ENCODE measurements at places on chromosomes 16 and 17.

DNA sequence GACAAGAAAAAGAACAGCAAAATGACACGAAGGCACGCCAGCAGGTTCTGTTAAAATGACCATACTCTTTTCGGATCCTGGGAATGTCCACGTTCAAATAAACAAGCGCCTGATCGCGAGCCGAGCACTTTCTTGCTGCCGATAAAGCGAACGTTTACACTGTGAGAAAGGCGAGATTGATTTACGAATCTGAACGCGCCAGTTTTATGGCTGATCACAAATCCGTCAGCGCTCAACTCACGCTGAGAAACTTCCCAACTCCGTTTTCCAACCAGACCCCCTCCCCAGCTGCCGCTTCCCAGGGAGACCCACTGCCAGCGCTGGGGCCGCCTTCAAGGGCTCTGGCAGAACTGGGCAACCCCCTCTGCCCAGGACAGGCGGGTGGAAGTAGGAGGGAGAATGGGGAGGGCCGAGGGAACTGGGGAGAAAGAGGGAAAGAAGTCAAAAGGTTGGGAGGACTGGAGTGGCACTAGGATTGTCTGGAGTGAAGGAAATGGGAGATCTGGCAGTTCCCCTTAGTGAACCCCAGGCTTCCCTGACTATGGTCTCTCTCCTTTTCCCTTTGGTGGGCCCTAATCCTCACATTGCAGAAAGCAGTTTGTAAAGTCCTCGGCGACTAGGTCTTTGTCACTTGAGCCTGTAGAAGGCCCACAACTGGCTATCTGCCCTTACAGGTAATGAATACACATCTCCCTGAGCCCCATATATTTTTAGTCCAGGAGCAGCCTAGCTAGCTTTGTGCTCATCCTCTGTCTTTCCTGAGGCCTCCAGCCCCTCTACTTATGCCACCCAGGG is 6.9 kb downstream of the HOXB4 start:
- DNase-seq: no peak

- no peak for DNase-seq
Measured at GRCh38 chr17:75370286-75370915, 35.1 kb downstream of the GRB2 start.

DNA sequence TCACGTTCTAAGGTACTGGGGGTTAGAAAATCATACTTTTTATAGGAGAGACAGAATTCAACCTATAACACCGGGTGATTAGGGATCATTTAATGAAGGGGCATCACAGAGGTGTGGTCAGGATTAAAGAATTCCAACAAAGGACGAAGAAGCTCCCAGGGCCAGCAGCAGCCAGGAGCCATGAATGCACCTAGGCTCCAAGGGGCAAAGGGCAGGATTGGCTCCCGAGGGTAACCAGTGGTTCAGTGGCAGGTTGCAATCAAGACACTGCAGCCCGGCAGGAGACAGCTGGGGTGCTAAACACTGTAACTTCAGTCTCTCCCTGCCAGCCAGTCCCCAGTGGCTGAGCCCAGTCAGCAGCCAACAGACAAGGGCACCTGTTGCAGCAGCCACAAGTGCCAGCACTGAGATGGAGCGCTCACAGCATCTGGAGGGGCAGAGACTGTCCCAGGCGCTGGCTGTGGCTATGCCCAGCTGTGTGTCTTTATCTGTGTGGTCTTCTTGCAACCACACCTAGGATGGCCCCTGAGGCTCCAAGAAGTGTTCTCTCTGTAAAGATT is 23.9 kb downstream of the DHRS7C start:
- no peak for DNase-seq

DNA sequence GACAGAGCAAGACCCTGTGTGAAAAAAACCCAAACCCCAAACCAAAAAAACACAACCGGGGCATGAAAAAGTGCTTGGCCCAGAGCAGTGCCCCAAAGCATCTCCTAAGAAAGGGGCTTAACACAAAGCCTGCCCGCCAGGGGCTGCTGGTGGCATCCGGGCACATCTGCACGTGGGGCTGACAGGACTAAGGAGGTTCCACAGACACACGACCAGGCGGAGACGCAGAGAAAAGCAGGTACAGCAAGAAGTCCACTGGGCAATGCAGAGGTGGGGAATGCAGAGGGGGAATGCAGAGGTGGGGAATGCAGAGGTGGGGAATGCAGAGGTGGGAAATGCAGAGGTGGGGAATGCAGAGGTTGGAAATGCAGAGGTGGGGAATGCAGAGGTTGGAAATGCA is 109.2 kb downstream of the ZNF778 start:
- peak; percentile 60 for DNase-seq

DNA sequence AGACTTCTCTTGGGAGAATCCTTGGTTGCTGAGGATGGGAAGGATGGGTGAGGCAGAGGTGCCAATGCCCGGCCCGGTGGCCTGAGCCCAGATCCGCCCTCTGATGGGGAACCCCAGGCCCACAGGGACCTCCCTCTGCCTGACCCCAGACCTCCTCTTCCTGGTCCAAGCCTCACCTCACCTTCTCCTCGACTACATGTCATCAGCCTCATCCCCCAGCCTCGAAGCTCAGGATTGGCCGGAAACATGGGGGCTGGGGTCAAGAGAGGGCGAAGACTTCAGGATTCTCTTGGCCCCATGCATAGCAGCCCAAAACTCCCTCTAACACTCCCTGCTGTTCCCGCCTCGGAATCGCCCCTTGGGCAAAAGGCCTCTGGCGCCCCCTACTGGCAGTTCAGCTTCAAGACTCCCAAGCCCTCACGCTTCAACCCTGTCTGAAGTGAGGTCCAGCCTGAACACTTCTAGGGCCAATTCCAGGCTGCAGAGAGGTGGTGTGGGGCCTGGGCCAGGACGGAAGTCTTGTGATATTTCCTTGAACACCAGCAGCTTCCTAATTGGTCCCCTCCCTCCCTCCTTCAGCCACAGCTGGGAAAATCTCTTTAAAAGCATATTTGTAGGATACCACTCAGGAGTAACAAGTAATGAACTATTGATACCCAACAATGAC is 47.2 kb downstream of the ARHGAP27 start:
- DNase-seq: peak; percentile 96

- no peak for DNase-seq
Measured at GRCh38 chr17:67868176-67868575, 42.9 kb downstream of the BPTF start.

GRCh38 chr17:11813278-11813677 is 184.0 kb downstream of the ZNF18 start:
- DNase-seq: no peak

GRCh38 chr16:10787304-10787703 is 31.3 kb downstream of the TVP23A start:
- no peak for DNase-seq

DNA sequence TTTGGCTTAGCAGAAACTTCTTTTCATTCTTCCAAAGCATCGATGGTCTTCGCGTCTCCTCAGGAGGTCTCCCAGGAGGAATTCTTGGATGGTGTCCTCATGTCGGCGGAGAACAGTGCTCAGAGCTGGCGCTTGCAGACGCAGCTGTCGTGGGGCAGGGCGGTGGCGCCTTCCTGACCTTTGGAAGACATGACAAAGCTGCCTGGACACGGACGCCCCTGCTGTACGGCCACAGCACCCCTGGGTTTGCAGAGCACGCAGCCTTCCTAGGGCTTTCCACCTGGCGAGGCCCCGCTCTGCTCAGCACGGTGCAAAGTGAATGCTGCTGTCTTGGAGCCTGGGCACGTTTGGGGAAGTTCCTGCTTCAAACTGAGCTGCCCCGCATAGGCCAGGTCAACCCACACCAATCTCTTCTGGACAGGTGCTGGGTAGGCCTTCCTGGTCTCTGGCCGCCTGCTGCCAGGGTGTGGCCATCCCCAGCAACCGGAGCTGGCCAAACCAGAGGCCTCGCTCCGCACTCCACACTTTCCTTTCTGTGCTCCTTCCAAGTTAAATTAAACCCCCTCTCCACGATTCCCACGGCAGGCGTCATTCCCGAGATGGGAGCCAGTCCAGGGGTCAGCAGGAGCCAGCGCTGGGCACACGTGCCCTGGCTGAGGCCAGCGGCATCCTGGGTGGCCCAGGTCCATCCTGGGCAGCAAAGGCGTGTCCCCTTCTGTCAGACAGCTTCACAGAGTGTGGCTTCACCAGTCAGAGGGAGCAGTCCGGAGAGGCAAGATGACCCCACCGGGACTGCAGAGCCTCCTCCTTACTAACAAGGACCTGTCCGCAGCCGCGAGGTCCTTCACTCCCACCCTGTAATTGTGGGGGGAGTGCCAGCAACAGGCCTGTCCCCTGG is 15.0 kb upstream of the KREMEN2 start:
- peak; percentile 68 for DNase-seq

DNA sequence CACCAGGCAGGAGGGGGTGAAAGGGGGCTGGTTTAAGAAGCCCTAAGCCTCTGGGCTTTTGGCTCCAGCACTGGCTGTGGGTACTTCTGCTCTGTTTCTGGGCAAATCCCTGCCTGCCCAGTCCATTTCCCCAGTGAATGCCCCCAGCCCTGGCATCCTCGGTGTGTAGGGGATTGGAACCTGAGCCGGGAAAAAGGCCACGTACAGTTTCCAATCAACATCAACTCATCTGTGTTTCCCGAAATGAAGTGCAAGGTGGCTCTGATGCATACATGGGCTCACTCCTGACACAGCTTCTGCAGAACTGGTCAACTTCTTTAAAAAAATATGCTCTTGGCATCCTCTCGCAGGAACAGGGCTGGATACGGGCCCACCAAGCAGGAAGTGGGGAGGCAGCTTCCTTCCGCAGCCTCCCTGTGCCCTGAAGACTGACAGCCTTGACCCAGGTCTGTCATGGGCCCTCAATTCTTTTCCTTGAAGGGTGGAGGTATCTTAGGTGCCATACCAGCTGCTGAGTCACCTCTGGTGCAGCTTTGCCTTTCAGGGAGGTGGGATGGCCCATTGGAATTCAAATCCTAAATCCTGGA is 73.3 kb downstream of the N4BP1 start:
- no peak for DNase-seq

DNA sequence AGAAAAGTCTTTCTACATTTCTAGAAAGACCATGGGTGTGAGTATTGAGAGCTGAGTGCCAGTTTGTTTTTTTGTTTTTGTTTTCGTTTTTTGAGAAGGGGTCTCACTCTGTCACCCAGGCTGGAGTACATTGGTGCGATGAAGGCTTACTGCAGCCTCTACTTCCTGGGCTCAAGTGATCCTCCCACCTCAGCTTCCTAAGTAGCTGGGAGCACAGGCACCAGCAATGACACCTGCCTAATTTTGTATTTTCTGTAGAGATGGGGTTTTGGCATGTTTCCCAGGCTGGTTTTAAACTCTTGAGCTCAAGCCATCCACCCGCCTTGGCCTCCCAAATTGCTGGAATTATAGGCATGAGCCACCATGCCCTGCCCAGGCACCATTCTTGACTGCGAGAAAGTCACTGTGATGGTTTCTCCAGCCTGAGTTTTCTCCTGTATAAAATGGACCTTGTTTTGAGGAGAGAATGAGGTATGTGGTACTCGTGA is 673.8 kb downstream of the MAF start:
- no peak for DNase-seq

GRCh38 chr16:31452631-31453106 is 6.6 kb upstream of the ARMC5 start:
- DNase-seq: peak; percentile 37

GRCh38 chr16:60553090-60553757 is 1483.0 kb downstream of the CDH8 start:
- DNase-seq: no peak

- DNase-seq: no peak
Measured at GRCh38 chr16:9077091-9077809, 14.2 kb upstream of the HAPSTR1 start.

- no peak for DNase-seq
Measured at GRCh38 chr16:81562926-81563325, 118.3 kb downstream of the CMIP start.

DNA sequence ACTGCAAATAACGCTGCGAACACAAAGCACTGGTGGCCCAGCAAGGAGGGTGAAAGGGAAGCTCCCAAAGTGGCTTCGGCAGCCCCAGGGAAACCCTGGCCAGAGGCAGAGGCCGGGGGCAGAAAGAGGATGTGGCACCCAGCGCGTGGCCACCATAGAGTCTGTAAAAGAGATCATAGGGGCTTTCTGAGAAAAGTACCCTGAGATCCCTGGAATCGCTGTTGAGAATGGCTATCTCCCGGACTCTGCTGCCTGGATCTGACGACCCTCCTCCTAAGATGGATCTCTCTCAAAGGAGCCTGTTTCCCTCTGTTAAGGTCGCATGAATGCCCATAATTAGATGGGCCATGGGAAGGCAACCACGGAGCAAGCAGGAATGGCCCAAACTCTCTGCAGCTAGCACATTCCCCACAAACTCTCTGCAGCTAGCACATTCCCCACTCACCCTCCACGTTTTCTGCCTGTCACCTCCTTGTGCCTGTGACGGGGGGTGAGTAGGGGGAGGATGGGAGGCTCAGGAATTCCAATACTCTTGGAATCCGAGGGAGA is 364.4 kb downstream of the XYLT1 start:
- DNase-seq: no peak

GRCh38 chr16:54412777-54413455 is 126.3 kb upstream of the IRX3 start:
- DNase-seq: no peak

DNA sequence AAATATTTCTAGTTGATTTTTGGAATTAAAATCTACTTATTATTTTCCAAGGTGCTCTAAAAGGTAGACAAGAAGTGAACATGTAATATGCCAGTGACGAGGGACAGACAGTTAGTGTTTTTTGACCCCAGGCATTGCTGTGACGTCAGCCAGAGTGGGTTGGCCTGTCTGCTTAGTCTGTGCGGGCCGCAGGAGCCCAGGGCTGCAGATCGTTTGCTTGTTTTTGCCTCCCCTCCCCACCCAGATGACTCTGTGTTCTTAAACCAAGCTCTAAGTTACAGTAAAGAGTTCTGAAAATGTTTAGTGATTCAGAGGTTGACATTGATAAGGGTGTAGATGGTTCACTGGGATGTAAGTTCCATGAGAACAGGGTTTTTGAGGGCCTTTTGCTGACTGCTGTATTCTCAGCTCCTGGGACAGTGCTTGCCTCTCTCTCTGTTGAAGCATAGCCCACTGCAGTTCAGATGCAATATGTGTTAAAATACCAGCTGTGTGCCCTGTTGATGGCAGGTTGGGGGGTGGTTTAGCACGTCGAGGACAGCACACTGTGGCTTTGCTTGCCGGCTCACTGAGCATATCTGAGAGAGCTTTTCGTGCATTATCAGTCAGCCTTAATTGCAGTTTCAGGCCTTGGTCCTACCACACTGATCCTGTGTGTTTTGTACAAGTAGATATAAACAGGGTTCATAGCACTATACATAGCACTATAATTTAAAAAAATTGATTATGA is 64.8 kb downstream of the SEC14L1 start:
- no peak for DNase-seq

- DNase-seq: no peak
Measured at GRCh38 chr17:16521070-16521727, 29.2 kb upstream of the LRRC75A start.

DNA sequence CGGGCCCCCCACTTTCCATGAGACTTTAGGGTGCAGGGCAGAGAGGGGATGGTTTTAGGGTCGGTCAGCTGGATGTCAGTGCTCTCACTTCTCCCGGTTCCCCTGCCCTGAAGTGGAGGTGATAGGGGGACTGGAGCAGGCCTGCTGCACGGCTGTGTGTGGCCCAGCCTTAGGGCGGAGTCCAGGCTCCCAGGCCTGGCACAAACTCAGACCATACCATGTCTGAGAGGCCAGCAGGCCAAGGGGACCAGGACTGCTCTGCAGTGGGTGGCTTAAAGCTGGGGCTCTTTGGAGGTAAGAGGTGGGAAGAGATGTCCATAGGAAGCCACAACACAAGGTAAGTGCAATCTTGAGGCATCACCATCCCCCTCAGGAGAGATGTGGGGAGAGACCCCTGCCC is 8.3 kb downstream of the TFAP4 start:
- no peak for DNase-seq

Data from posterior vena cava (tissue), 2 donors.